GM19239 (cell line): ENCODE measurements at places on chromosomes 2 and 18.

DNA sequence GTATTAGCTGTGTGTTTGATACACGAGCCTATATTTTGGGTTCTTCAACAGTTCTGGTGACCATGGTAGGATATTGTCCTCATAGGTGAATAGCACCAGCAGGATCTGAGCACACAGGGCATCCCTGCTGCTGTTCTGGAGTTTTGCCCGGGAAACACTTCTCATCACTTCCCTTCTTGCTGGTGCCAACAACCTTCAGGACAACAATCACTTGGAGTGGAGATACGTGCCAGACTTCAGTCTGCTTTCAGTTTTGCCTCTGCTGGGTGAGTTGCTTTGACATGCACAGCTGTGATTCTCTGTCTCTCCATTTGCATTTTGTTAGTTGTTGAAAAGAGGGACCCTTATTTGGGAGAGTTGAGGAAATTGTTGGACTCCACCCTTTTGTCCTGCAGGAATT is 1347.2 kb upstream of the DDX18 start:
- DNase-seq = no peak

DNA sequence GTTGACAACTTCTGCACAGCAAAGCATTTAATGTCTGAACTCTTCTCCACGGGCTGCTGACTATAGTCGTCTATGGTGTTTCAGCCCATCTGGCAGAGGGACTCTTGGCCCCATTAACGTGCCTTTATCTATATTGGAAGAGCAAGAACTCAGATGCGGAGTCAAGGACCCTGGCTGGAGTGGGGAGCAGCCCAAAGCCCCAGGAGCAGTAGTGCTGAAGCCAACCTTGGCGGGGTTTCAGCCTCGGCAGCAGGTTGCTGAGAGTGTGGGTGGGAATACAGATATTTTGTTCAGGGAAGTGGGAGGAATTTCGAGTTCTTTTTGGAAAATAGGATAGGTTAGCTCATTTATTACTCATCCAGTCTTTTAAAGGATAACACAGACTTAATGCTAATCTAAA is 34.2 kb downstream of the TMEM17 start:
- no peak for DNase-seq

DNA sequence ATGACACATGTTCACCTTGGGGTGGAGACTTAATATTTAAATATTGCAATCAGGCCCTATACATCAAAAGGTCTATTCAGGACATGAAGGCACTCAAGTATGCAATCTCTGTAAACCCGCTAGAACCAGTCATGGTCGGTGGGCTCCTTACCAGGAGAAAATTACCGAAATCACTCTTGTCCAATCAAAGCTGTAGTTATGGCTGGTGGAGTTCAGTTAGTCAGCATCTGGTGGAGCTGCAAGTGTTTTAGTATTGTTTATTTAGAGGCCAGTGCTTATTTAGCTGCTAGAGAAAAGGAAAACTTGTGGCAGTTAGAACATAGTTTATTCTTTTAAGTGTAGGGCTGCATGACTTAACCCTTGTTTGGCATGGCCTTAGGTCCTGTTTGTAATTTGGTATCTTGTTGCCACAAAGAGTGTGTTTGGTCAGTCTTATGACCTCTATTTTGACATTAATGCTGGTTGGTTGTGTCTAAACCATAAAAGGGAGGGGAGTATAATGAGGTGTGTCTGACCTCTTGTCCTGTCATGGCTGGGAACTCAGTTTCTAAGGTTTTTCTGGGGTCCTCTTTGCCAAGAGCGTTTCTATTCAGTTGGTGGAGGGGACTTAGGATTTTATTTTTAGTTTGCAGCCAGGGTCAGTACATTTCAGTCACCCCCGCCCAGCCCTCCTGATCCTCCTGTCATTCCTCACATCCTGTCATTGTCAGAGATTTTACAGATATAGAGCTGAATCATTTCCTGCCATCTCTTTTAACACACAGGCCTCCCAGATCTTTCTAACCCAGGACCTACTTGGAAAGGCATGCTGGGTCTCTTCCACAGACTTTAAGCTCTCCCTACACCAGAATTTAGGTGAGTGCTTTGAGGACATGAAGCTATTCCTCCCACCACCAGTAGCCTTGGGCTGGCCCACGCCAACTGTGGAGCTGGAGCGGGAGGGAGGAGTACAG is 108.1 kb downstream of the XRCC5 start:
- DNase-seq = no peak

DNA sequence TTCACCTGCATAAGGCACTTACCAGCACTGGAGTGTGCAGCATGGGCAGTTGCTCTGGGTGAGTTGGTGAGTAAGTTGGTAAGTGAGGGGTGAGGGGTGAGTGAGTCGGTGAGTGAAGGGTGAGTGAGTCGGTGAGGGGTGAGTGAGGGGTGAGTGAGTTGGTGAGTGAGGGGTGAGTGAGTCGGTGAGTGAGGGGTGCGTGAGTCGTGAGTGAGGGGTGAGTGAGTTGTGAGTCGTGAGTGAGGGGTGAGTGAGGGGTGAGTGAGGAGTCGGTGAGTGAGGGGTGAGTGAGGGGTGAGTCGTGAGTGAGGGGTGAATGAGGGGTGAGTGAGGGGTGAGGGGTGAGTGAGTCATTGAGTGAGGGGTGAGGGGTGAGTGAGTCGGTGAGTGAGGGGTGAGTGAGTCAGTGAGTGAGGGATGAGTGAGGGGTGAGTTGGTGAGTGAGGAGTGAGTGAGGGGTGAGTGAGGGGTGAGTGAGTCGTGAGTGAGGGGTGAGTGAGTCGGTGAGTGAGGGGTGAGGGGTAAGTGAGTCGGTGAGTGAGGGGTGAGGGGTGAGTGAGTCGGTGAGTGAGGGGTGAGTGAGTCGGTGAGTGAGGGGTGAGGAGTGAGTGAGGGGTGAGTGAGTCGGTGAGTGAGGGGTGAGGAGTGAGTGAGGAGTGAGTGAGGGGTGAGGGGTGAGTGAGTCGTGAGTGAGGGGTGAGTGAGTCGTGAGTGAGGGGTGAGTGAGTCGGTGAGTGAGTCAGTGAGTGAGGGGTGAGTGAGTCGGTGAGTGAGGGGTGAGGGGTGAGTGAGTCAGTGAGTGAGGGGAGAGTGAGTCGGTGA is 17.1 kb downstream of the THAP4 start:
- no peak for DNase-seq

GRCh38 chr2:200585730-200586643 is at the start of gene AOX1:
Gene AOX1, plus strand, starts transcription at chr2:200586014. Its CDS starts 95 bp downstream, at chr2:200586109.
- DNase-seq = no peak

DNA sequence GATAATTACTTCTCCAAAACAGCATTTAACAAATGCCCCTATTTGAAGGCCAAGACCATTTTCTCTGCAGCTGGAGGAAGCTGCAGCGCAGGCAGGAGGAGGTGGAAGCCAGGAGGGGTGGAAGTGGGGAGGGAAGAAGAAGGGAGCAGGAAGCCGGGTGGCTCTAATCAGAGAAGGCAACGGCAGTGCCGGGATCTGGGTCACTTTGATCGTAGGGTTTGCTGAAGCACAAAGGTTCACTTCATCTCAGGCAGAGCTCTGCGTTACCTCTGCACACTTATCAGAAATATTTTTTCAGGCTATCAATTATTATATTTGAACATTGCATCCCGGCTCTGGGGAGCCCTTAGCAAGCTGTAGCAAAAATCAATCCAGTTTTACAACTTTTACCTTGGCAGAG is 315.8 kb upstream of the POU3F3 start:
- no peak for DNase-seq

- DNase-seq = no peak
Observed at GRCh38 chr2:54553775-54554174, 97.6 kb downstream of the SPTBN1 start.

DNA sequence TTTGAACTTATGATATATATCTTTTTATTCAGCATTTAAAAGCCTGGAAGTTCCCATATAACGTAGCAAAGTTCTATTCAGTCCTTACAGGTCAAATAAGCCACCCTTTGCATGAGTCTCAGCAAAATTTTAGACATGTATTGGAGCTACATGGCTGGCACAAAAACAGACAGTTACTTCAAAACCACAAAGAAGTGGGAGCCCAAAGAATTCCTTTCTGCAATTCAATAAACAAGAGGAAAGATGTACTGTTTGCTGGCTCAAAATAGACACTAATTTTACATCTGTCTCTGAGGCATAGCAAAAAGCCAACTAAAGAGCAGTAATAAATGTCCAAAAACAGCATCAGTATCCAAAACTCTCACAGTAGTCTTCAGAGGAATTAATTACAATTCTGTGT is 87.0 kb downstream of the ZEB2 start:
- no peak for DNase-seq

GRCh38 chr2:36807223-36807886 is 110.8 kb downstream of the VIT start:
- DNase-seq = no peak

GRCh38 chr2:17323697-17324096 is 194.5 kb downstream of the RAD51AP2 start:
- no peak for DNase-seq

DNA sequence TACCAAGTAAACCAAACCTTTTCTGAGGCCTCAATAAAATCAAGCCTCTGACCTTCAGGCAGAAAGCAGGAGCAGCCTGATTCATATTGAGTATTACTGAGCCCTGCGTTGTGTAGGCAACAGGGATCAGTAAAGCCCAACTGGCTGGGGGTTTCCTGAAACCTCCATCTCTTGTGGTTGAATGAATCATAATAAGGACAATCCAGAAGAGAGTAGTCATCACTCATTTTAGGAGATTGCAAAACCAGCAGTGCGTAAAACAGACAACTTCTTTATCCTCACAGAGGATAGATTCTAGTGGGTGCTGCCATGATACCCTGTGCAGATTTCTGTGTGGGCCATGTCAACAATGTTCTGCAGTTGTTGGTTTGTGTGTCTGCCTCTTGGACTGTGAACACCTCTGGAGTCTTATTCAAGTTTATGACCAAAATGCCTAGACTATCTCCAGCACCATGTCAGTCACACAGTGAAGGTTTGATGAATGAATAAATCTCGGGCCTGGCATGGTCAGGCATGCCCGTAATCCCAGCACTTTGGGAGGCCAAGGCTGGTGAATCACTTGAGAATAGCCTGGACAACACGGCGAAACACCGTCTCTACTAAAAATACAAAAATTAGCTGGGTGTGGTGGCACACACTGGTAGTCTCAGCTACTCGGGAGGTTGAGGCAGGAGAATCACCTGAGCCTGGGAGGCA is 51.8 kb upstream of the RAB27B start:
- DNase-seq = no peak

DNA sequence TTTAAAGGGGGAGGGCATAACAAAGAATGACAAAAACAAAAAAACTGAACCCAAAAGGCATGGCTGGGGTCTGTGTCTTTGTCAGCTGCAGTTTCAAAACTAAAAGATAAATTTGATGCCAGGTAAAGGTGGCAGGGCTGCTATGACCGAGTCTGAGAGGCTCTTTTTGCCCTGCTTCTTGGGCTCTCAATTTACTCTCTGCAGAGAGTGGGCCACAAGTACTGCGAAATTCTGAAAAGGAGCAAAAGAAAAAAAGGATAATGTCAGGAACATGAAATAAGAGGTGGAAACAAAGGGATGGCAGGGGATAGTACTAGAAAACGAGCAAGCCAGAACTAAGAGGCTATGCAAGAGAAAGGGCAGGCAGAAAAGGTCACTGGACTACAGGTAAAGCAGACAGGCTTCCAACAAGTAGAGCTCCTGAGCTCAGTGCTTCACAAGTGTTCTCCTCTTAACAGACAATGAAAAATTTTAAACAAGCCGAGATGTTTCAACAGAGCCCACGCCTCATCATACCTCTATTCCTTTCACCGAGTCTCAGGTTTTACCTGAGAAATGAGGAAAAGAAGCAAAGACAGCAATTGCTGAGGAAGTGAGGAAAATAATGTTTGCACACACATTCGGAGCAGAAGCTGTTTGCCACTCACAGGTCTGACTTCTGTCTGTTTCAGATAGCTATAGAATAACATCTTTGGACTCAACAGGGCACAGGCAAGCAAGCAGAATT is 7.3 kb downstream of the IRS1 start:
- DNase-seq = no peak

DNA sequence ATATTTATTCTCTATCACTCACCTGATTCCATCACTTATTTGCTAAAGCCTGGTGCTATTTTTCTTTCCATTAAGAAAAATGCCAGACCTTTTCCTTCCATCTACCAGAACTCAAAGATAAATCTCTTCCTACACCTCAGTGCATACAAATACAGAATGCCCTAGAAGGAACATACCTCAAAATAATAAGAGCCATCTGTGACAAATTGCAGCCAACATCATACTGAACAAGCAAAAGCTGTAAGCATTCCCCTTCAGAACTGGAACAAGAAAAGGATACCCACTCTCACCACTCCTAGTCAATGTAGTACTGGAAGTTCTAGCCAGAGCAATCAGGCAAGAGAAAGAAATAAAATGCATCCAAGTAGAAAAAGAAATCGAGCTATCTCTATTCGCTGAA is 315.9 kb upstream of the UBE2E3 start:
- DNase-seq = no peak

DNA sequence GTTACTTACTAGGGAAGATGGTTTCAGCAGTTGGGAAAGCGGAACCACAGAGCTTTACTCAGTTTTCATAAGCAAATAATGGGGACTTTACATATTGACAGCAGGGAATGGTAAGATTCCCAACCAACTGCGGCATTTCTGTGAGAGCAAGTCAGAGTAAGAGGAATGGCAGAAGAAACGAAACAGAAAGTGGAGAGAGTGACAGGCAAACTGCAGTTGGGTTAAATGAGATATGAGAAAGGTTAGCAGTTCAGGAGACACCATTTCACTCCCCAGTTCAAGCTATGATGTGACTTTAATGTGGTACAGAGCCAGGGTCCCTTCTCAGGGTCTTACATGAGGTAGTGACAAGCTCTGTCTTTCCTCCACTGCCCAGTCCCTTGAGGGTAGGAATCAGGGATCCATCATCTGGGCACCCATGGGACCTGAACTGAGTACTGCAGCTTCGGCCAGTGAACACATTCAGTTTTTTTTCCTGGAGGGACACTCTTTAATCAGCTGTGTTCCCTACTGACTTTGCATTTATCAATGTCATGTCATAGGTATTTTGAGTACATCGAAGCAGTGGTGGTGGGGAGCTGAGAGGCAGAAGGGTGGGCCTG is 33.0 kb upstream of the GREB1 start:
- no peak for DNase-seq

GRCh38 chr2:165185633-165186032 is 18.2 kb downstream of the SCN3A start:
- DNase-seq = no peak

- DNase-seq = no peak
Observed at GRCh38 chr2:10431797-10432196, 16.3 kb downstream of the ODC1 start.

DNA sequence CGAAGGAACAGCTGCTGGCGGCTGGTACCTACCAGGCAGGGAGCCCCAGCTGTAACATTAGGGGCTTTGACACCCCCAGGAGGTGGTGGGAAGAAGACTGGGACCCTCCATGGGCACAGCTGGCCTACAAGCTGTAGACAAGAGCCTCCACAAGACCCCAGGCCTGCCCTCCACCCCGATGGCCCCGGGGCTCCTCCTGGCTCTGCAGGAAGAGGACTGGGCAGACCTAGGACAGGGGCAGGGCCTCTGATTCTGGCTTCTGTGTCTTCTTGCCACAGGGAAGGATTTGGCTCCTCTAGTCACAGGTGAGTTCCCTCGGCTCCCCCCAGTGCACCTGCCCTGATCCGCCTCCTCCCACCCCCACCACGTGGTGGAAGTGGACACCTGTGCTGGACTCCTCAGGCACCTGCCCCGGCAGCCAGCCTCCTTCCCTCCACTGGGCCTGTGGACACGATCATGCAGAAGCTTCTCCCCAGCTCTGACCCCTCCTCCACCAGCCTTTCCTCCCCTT is 53.4 kb upstream of the ODC1 start:
- no peak for DNase-seq
